ENCODE measurements at places on chromosomes 13 and 19.
A peak's percentile ranks its signal among the peaks of the same experiment; 100 is the strongest.

GRCh38 chr13:41496420-41497234 lies 39.3 kb downstream of the RGCC start:
- peak; percentile 7 for DNase-seq

GRCh38 chr13:28532388-28533124 lies 37.6 kb upstream of the FLT1 start:
- peak; percentile 16 for DNase-seq

DNA sequence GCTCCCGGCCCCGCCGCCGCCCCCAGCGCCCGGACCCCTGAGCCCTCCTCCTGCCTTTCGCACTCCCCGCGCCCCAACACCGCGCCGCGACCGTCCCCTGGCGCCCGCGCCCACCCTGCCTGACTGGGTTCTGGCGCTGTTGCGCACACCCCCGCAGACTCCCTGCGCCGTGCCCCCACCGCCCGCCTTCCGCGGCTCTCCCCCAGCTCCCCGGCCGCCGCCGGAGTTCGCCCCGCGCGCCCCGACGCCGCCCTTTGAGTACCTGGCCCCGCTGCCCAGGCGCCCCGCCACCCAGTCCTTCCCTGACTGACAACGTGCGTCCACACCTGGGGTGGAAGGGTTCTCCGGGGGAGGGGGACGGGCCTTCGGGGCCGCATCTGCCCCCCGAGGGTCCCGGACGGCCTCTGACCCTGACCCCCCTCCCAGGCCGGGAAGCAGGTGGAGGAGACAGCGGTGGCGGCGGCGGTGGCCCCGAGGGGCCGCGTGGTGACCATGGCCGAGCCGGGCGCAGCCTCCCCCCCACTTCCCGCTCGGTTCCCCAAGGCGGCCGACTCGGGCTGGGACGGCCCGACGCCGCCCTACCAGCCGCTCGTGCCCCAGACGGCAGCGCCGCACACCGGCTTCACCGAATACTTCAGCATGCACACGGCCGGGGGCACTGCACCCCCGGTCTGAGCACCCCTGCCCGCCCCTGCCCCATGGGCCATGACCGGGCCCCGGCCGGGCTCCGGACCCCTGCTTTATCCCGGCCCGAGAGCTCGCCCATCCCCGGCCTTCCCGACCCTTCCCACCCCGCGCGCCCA lies 1.4 kb upstream of the MEGF8 start:
- peak; percentile 28 for DNase-seq

DNA sequence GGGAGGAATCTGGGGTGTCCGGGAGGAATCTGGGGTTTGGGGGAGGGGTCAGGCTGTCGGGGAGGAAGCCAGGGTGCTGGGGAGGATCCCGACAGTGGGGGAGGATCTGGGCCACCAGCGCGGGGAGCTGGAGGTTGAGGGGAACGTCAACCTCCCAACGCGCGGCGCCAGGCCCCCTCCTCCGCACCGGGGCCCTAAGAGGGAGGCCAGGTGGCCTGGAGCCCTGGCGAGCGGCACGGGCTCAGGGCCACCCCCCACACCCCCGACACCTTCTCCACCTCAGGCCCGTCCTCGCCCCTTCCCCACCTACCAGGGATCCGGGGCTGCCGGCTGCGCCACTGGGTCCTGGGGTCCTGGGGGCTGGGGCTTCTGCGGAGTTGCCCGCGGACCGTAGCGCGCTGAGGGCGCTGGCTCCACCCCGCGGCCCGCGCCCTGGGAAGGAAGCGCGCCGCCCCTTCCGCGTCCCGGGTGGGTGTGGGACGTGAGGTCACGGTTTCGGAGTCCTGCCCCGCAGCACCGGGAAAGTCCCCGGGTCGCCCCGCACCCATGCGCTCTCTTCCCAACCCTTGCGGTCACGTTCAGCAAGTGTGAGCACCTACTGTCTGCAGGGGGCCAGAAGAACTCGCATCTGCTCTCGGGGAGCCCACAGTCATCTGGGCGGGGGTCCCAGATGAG lies at the start of gene TICAM1:
TICAM1 (minus strand) TSS at position 409 of the 675 bp plus-strand sequence. CDS start 13,335 bp downstream, outside the sequence.
- peak; percentile 93 for DNase-seq

DNA sequence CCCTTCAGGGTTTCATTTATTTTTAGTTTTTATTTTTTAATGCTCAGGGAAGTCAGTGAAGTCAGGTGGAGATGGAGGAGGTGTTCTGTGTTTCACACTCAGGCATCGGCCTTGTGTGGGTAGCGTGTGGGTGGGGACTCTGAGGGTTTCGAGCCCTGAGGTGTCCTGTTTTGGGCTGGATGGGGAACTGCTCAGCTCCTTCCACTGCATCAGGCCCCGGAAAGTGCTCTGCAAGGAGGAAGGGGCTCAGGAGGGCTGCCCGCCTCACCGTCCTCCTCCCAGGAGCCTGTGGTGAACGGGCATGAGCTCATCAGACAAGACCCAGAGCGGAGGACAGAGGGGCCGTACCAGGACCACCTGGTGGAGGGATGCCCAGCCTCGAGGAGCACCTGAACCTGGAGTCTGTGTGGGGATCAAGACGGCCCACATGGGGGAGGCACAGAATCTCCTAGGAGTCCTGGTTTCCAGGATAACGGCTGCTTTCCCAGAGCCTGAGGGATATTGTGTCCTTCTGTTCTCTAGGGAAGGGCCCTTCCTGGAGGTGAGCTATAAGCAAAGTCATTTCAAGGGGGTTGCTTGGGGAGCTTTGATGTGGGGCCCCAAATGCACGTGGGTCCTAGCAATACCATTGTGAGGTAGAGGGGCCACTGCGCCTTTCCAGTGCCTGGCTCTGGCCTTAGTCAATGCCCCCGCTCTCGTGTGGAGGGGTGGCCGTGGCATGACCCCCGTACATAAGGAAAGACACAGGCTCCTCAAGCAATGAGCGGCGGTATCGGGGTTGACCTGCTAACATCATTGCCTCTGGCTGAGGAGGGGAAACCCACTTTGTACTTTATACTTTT lies 13.5 kb upstream of the GAS6 start:
- DNase-seq: no peak

DNA sequence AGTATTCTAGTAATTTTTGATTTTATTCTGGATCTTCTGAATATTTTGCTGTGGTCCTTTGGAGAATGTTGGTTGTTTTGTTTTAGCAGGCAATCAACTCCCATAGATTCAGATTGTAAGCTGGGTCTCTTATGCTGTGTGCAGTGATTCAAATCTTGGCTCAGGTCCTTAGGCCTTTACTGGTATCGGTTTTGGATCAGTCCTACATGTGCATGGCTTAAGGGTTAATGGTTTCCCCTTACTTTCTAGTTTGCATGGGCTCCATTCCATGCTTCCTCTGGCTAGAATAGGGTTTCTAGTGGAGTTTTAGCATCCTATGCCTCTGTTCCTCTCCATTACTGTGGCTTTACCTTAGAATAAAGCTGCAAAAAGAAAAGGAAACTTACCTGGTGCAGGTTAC lies 16.1 kb downstream of the NDFIP2 start:
- DNase-seq: no peak

DNA sequence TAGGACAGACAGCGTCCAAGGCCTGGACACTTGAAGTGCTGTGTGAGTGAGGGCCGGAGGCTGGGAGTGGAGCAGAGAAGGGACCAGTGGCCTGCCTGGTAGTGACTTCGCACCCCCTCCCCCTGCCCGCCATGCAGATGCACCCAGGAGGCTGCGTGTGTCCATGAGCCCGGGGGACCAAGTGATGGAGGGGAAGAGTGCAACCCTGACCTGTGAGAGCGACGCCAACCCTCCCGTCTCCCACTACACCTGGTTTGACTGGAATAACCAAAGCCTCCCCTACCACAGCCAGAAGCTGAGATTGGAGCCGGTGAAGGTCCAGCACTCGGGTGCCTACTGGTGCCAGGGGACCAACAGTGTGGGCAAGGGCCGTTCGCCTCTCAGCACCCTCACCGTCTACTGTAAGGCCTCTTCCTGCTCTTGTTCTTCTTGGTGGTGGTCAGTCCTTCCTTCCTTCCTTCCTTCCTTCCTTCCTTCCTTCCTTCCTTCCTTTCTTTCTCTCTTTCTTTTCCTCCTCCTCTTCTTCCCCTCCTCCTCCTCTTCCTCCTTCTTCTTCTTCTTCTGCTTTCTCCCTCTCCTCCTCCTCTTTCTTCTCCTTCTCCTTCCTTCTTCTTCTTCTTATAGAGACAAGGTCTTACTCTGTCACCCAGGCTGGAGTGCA lies 6.0 kb upstream of the FFAR1 start:
- DNase-seq: no peak

- DNase-seq: no peak
Measured at GRCh38 chr13:112605531-112605990, 17.6 kb upstream of the TUBGCP3 start.

GRCh38 chr13:30022796-30023195 lies 172.4 kb upstream of the UBL3 start:
- no peak for DNase-seq

- no peak for DNase-seq
Measured at GRCh38 chr13:51831519-51831918, 13.5 kb downstream of the TMEM272 start.

GRCh38 chr13:93173654-93174053 lies 53.0 kb upstream of the GPC6 start:
- no peak for DNase-seq

DNA sequence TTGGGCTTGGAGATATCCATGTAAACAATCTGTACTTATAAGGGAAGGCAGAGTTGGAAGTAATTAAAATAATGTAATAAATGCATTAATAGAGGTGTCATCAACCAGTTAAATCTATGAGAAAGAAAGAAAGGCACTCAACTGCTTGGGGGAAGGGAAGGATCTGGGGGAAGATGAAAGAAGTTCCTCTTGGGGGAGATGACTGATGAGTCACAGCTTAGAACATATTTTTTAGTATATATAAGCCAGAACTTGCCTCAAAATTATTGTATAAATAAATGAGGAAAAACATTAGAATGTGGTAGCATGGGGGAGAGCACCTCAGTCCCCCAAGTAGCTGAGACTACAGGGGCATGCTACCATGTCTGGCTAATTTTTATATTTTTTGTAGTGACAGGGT lies 205.8 kb downstream of the GGACT start:
- DNase-seq: peak; percentile 67

- peak; percentile 48 for DNase-seq
Measured at GRCh38 chr13:94233401-94233800, 246.1 kb downstream of the DCT start.

DNA sequence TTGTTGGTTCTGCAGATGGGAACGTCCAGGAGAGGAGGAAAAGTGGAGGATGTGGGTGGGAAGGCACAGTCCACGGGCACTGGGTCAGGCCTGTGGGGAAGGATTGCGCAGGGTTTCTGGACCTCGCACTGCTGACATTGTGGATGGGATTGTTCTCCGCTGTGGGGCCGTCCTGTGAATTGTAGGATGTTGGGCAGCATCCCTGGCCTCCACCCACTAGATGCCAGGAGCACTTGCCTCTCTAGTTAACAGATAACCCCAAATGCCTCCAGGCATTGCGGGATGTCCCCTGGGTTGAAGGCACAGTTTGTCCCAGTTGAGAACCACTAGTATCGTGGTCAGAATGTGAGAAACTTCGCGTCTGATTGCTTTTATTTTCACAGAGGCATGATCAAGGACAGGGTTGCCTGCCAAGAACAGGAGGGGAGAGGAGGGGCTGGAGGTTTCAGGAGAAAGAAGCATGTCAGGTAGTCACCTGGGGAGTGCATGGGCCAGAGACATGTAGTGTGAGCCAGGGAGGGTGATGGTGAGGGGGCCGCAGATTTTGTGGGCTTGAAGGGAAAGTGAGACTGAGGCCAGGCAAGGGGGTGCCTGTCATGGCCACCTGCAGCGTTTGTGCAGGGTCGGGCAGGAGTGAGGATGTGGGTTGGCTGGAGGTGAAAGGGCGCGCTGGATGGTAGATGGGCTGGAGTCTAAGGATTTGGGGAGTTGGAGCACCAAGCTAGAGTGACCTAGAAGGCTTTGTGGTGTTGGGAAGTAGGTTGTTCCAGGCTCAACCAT lies 3.2 kb downstream of the ZNF628 start:
- no peak for DNase-seq

GRCh38 chr19:35306473-35307246 lies 14.7 kb downstream of the MAG start:
- no peak for DNase-seq

GRCh38 chr19:42252365-42253244 lies 2.3 kb downstream of the ERF start:
- DNase-seq: peak; percentile 16

GRCh38 chr13:59710996-59711701 lies 452.6 kb downstream of the DIAPH3 start:
- DNase-seq: no peak

GRCh38 chr19:47540748-47541147 lies 25.9 kb upstream of the NAPA start:
- DNase-seq: no peak

DNA sequence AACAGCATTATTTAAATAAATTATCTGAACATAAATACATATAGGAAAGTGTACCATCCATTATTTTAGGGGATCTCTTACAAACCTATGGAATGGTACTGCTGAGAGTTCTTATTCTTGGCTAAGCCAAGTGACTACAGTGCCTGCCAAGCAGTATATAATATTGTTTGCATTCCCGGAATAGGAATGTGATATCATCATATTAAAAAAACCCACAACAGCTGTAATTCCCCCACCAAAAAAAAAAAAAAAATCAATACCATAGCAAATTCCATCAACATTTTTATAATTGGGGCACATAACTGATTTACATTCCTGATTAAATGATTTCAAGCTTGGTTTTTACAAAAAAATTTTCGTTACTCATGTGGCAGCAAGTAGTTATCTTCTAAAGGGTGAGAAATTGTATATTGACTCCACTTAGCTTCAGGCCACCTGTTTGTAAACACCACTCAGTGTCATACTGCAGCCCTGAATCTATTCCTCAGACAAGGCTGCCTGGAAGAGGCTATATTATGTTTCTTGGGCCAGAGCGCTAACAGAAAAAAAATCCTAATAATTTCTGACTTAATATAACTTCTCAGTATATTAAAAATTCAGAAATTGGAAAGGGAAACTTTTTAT lies 278.1 kb downstream of the DNAJC15 start:
- no peak for DNase-seq

DNA sequence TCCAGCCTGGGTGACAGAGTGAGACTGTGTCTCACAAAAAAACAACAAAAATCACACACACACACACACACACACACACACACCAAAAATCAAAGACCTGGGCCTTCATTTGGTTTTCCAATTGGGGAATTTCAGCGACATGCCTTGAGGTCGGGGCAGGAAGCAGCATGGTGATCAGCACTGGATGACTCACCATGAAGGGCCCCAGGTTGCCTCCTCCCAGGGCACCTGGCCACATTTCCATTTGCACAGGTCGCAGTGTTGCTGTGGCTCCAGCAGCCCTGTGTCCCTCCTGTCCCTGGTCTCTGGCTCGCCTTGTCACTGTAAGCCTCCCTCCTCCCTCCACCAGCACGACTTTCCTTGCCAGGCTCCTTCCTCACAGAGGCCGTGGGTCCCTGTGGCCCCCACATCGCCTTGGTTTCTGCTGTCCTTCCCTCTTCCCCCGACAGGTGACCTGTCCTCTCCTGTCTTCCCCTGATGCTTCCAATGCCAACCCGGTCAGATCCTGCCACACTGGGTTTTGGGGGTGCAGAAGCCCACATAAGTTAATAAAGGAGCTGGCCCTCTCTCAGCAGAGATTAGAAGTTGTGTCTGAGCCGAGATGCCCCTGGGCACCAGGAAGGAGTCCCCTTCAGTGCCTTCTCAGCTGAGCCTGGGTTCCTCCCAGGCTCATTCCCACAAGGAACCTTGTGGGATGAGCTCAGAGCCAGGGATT lies 66.7 kb downstream of the GPR12 start:
- DNase-seq: no peak
